ENCODE measurements at places on chromosomes 16 and 17.

DNA sequence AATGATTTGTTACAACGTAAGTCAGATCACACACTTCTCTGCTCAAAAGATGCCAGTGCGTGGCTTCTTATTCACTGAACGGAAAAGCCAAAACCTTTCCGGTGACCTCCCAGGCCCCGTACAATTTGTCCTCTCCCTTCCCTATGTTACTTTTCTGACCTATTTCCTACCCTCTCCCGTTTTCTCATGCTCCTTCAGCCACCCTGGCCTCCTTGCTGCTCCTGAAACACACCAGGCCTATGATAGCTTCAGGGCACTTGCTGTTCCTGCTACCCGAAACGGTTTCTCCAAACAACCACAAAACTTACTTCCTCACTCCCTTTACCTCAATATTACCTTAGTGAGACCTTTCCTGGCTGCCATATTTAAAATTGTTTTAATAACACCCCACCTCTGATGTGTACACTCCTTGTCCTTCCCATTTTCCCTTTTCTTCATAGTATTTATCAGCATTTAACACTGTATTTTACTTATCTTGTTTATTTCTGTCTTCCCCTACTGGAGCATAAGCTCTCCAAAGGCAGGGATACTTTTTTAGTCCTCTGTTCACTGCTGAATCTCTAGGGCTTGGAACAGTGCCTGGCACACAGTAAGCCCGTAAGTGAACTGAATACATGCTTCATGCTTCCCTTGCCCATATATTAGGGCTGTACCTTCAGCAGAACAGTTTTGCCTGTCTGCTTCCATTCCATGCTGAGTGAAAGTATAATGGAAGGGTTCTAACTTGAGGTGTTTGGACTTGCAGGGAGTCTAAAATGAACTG lies 10.9 kb upstream of the ARL2BP start:
- no peak for DNase-seq
- no peaks in the 10 kb centered on the region for H3K4me1 ChIP-seq
- H3K27ac ChIP-seq = no peak overlapping the region
- H3K36me3 ChIP-seq = peaks cover 40% of the 10 kb centered on the region

DNA sequence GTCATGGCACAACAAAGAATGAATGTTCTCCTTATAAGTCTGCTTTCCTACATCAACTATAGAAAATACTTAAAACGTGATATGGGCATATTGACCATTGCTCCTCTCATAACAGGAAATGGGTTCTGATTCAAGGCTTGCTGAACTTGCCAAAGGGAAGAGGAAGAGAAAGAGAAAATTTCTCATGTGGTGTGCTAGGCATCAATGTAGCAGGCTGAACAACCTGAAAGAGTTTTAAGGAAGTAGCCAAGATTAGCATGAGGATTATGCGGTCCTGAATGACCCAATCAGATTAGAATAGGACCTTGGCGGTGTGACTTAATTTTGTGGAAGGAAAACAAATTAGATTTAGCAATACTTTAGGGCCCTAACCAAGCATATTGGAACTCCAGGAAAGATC lies 617.7 kb upstream of the CDH11 start:
- H3K4me1 ChIP-seq = no peaks in the 10 kb centered on the region
- no peaks in the 10 kb centered on the region for H3K36me3 ChIP-seq
- DNase-seq = no peak
- no peak overlapping the region for H3K27ac ChIP-seq
- H3K4me3 ChIP-seq = no peak overlapping the region

DNA sequence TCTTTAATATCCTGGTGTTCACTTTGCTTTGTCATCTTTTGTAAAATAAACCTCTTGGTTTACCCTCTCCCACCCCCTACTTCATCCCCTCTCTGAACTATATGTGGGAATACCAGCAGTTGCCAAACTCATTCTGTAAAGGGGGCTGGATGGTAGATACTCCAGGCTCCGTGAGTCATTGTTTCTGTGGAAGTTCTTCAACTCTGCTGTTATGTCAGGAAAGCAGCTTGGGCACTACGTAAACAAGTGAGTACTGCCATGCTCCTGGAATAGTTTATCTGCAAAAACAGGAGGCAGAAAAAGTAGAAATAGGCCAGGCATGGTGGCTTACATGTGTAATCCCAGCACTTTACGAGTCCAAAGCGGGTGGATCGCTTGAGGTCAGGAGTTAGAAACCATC lies 17.6 kb downstream of the MVP start:
- no peak for DNase-seq
- no peak overlapping the region for H3K4me3 ChIP-seq
- no peaks in the 10 kb centered on the region for H3K36me3 ChIP-seq
- H3K27ac ChIP-seq = no peak overlapping the region

GRCh38 chr16:11679941-11680911 lies 12.0 kb downstream of the SNN start:
- no peak for DNase-seq
- H3K27ac ChIP-seq = no peak overlapping the region
- H3K4me3 ChIP-seq = no peak overlapping the region
- H3K36me3 ChIP-seq = peaks cover 35% of the 10 kb centered on the region
- H3K27me3 ChIP-seq = no peaks in the 10 kb centered on the region
- H3K4me1 ChIP-seq = no peaks in the 10 kb centered on the region

DNA sequence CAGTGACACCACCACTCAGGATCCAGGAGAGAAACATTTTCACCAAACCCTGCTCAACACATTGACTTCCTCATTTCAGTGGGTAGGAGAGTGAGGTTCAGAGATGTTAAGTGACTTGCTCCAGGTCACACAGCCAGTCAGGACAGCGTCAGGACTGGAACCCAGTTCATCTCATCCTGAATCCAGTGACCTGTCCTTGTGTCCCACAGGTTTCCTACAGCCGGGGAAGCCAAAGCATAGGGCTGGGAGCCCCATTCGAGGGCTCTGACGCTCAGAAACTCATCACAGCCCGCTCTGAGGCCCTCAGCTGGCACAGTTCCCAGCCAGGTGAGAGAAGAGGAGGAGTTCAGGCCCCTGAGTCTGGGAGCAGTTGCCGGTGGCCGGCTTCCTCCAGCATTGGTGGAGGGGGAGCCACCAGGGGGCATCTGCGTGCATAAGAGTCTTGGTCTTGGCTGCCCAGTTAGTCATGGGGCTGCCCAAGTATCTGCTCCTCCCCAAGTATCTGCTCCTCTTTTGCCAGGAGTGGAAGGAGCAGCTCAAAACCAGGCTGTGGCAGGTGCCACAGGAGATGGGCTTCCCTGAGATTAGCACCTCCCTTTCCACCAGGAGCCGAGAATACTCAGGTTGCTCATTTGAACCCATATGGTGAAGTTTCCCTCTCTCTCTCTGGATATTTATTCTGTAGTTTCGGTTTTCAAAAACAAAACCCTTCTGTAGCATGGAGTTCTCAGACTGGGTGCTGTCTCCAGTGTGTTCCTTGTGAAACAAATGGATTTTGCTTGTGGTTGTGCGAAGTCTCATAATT lies 56.0 kb downstream of the TNFRSF13B start:
- no peak overlapping the region for H3K4me3 ChIP-seq
- H3K36me3 ChIP-seq = no peaks in the 10 kb centered on the region
- no peak overlapping the region for H3K27ac ChIP-seq
- no peaks in the 10 kb centered on the region for H3K27me3 ChIP-seq

- H3K36me3 ChIP-seq = no peaks in the 10 kb centered on the region
- no peaks in the 10 kb centered on the region for H3K4me1 ChIP-seq
- peak overlapping the region; percentile 95 for H3K4me3 ChIP-seq
- no peak overlapping the region for H3K27ac ChIP-seq
These were observed 1.1 kb downstream of the NDEL1 start for GRCh38 chr17:8436844-8437171.

- no peaks in the 10 kb centered on the region for H3K27me3 ChIP-seq
- H3K27ac ChIP-seq = no peak overlapping the region
- H3K36me3 ChIP-seq = no peaks in the 10 kb centered on the region
- no peak for DNase-seq
These were observed 388.3 kb downstream of the MAF start for GRCh38 chr16:79212114-79212791.

DNA sequence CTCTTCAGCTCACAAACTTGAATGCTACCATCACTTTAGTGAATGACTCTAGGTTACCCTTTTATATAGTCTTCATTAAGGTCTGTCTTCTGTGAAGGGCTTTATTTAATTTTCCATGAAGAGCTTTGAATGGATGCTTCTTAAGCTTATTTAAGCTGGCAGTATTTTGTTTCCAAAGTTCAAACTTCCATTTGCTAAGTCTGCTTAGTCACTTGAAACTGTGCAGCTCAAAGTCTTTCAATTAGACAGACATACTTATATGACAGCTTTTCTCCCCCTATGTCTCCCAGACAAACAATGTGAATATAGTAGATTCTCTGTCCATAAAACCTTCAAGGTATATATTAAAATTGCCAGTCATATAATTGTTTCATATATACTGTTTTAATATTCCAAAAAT lies 23.5 kb downstream of the TXNDC11 start:
- H3K27me3 ChIP-seq = no peaks in the 10 kb centered on the region
- H3K4me1 ChIP-seq = no peaks in the 10 kb centered on the region
- H3K36me3 ChIP-seq = peaks cover 10% of the 10 kb centered on the region

DNA sequence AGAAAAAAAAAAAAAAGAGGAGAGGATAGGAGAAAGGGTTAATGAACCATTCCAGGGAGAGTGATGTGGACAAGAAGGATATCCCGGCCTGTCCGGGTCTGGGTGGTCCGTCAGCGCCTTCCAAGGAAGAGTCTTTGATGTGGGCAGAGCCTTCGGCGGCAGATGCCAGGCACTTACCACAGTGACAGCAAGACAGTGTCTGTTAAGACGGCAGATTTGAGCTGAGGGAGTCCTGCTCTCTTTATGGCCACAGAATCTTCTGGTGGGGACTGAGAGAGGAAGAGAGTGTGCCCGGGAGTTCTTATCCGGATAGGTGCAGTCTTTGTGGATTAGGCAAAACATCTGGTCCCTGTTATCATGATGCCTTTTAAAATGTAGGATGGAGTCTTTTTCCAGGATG lies 95.2 kb downstream of the ZDHHC7 start:
- no peak overlapping the region for H3K4me3 ChIP-seq
- H3K27ac ChIP-seq = no peak overlapping the region
- no peaks in the 10 kb centered on the region for H3K36me3 ChIP-seq
- no peaks in the 10 kb centered on the region for H3K4me1 ChIP-seq
- H3K27me3 ChIP-seq = no peaks in the 10 kb centered on the region

GRCh38 chr17:2995377-2995776 lies 68.0 kb downstream of the OR1D5 start:
- H3K4me3 ChIP-seq = no peak overlapping the region
- no peak for DNase-seq
- H3K36me3 ChIP-seq = peaks cover 4% of the 10 kb centered on the region

GRCh38 chr17:27862004-27862403 lies 31.2 kb downstream of the LYRM9 start:
- H3K4me1 ChIP-seq = peaks cover 2% of the 10 kb centered on the region
- H3K27ac ChIP-seq = no peak overlapping the region
- no peaks in the 10 kb centered on the region for H3K36me3 ChIP-seq
- no peaks in the 10 kb centered on the region for H3K27me3 ChIP-seq
- no peak overlapping the region for H3K4me3 ChIP-seq
- no peak for DNase-seq

- no peak overlapping the region for H3K27ac ChIP-seq
- H3K36me3 ChIP-seq = peaks cover 4% of the 10 kb centered on the region
- peaks cover 16% of the 10 kb centered on the region for H3K4me1 ChIP-seq
- H3K4me3 ChIP-seq = peak overlapping the region; percentile 26
These were observed 17.1 kb upstream of the NAGLU start for GRCh38 chr17:42518755-42519545.

GRCh38 chr17:2194889-2195335 lies 108.7 kb downstream of the SMG6 start:
- peaks cover 2% of the 10 kb centered on the region for H3K4me1 ChIP-seq
- H3K4me3 ChIP-seq = no peak overlapping the region
- no peaks in the 10 kb centered on the region for H3K27me3 ChIP-seq
- no peak overlapping the region for H3K27ac ChIP-seq

DNA sequence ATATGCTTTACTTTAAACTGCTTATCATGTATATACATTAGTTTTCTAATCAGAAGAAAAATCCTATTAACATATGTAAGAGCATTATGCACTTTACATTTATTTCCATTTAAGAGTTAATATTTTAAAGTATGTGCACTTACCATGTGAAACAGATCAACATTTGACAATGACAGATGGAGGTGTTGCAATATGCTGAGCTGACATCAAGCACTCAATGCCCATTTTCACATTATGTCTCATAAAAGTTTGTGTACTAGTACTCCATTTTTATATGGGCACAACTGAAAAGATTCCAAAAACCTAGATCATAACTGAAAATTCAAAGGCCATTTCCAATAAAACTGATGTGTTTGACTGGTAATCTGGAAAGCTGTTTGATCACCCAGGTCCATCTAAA lies 420.9 kb upstream of the SOX9 start:
- no peaks in the 10 kb centered on the region for H3K36me3 ChIP-seq
- DNase-seq = no peak
- H3K4me1 ChIP-seq = no peaks in the 10 kb centered on the region
- H3K4me3 ChIP-seq = no peak overlapping the region

DNA sequence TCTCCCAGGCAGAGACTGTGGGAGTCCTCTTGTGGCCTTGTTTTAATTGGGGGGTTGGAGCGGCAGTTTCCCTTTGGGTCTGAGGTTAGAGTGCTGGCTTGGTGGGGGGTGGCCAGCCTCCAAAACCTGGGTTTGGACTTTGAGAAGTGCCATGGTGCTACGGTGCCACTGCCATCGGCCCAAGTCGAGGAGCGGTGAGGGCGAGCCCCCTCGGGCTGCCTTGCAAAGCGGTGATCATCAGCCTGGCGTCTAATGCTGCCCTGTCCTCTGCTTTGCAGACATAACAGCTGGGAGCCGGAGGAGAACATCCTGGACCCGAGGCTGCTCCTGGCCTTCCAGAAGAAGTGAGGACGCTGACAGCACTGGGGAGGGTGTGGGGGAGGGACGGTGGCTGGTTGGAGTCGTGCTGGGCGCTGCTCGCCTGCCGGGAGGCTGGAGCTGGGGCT lies 1.2 kb downstream of the CBX2 start:
- H3K27ac ChIP-seq = no peak overlapping the region
- peaks cover 46% of the 10 kb centered on the region for H3K36me3 ChIP-seq
- no peaks in the 10 kb centered on the region for H3K27me3 ChIP-seq
- H3K4me3 ChIP-seq = peak overlapping the region; percentile 81

DNA sequence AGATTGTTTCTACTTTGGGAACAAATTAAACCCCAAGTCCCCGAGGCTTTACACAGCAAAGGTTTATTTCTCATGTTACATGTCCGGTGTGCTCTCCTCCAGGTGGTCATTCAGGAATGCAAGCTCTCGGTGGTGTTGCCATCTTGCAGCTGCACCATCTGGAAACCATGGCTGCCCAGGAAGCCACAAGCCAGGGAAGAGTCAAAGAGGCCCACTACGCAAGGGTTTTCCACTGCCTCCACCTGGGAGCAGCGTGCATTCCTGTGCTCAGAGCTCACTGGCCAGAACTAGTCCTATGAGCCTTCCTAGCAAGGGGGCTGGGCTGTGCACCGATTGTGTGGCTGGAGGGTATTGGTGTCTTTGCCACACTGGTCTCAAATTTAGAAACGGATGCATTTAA lies 128.8 kb upstream of the FOXF1 start:
- no peaks in the 10 kb centered on the region for H3K36me3 ChIP-seq
- no peak overlapping the region for H3K4me3 ChIP-seq
- H3K27me3 ChIP-seq = no peaks in the 10 kb centered on the region
- no peaks in the 10 kb centered on the region for H3K4me1 ChIP-seq
- no peak for DNase-seq
- no peak overlapping the region for H3K27ac ChIP-seq

GRCh38 chr17:4504188-4504587 lies 5.5 kb downstream of the SPNS2 start:
- H3K4me1 ChIP-seq = no peaks in the 10 kb centered on the region
- H3K36me3 ChIP-seq = no peaks in the 10 kb centered on the region
- H3K4me3 ChIP-seq = no peak overlapping the region

Measured in H1 (cell line).